ENCODE measurements at places on chromosomes 11 and 22.

DNA sequence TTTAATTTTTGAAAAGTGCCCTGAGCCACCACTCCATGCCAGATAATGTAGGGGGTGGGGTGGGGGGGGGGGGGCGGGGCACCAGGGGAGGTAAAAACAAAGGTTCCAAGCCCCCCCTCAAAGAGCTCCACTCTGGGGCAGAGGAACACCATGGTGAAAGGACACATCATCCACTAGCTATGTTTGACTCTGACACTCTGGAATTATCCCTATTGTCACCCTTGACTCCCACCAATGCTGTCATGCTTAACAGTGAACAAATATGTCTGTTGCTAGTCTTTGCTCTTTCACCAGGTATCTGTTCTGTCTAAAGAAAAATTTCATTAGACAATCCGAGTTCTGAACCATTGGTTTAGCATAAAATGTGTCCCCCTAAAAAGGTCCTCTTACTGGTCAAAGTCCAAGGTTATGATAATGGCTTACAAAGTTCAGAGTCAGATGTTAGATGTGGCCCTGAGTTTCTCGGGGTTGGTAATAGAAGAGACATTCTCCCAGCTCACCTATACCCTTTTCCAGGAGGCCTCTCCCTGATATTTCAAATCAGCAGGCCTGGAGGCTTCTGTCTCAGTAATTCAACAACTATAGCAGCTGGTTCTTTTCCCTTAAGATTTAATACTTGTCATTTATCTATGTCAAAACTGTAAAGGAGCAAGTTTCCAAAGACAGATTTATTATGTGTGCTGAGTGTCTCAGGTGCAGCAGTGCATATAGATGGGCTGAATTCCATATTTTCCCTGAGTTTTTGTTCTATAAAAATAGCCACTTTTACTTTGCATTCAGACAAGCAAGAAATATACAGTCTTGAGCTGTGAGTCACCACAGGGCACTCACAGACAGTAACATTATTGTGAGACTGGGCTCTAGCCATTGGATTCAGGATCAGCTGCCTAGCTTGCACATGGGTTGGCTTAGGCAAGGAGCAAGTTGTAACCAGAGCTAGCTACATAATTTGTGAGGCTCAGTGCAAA is 174.1 kb downstream of the CSNK2A3 start:
- no peak for DNase-seq

DNA sequence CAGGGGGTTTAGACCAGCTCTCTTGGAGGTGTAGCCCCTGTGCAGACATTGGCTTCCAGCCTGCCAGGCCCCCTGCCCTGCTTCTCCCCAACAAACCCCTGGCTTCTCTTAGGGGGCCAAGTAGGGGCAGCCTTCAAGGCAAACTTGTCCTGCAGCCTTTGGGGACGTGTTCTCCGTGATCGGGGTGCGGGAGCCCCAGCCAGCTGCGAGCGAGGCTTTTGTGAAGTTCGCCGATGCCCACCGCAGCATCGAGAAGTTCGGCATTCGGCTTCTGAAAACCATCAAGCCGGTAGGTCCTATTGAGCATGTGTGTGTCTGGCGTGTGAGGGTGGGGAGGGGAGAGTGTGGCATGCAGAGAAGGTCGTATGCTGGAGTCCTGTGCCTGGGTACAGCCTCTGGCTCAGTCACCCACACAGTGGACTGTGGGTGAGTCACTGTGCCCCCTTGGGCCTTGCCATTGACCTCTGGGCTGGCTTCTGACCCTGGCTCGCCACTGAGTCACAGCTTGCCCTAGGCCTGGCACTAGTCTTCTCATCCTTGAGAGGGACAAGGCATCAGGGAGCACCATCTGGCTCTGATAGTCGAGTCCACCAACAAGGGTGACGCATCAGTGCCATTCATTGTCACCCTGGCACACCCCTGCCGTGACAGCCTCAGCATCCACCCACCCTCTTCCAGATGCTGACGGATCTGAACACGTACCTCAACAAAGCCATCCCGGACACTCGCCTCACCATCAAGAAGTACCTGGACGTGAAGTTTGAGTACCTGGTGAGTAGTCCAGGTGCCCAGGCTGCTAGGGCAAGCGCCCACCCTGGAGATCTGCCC is 11.4 kb downstream of the SLC16A8 start:
- no peak for DNase-seq

DNA sequence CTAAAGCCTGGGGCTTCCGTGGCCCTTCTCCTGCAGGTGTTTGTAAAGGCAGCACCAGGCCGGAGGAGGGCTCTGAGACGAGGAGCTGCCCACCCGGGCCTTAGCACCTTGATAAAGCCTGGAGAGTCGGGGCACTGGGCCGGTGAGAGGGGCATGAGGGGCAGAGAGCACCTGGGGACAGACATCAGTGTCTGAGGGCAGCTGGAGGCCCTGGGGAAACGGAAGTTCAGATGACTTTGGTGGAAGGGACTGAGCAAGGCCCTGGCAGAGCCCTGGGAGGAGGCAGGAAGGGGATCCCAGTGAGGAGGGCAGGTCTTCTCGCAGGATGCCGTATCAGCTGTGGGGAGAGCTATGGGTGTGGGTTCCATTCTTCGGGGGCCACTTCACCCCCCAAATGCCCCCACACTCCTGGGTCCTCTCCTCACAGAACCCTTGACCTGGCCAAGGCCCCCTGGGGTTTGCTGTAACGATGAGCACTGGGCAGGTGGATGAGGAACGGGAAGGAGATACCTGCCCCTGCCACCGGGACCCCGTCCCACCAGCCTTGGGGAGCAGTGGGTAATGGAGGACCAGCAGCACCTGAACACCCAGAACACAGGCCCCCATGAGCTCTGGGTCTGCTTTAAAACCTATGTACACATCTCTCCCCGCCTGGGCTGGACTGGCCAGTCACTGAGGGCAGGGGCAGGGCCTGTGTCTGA is 7.4 kb downstream of the C1QTNF6 start:
- no peak for DNase-seq

DNA sequence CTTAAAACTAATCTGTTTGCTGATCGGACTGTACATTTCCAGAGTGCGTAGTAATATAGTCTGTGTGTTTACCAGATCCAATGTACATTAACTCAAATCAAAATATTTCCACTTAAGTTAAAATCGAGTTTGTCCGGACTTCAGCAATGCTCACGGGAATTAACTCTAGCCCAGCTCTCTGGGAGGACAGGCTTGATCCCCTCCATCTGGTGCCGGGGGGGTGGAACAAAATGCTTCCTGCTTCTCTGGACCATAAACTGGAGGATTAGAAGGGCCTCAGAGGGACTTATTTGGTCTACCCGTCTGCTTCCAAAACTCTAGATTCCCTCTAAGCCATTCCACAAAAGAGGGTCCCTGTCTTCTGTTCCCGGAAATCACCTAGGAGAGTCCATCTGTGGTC is 511.2 kb downstream of the BUD13 start:
- DNase-seq = no peak

DNA sequence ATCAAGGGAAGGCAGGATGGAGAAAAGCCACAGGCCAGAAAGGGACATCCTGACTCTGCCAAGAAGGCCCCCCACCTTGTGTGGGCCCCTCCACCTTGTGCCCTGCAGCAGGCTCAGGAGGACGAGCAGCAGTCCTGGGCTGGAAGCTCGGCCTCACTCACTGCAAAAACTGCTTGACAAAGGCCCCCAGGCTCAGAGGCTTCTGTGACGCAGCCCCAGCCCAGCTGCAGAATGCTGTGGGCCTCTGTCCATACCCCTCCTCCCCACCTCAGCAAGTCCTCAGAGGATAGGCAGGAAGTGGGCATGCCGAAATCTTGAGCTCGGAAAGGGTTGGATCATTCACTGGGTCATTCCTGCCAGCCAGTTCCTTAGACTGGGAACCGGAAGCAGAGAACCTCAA is 61.9 kb downstream of the NRXN2 start:
- no peak for DNase-seq

GRCh38 chr22:34709641-34710040 is 356.3 kb upstream of the ISX start:
- no peak for DNase-seq

GRCh38 chr11:110907629-110908028 is 195.4 kb upstream of the ARHGAP20 start:
- DNase-seq = peak; percentile 93

Measured in Kasumi-1 (cell line).